ENCODE measurements at places on chromosomes 2 and 18.

DNA sequence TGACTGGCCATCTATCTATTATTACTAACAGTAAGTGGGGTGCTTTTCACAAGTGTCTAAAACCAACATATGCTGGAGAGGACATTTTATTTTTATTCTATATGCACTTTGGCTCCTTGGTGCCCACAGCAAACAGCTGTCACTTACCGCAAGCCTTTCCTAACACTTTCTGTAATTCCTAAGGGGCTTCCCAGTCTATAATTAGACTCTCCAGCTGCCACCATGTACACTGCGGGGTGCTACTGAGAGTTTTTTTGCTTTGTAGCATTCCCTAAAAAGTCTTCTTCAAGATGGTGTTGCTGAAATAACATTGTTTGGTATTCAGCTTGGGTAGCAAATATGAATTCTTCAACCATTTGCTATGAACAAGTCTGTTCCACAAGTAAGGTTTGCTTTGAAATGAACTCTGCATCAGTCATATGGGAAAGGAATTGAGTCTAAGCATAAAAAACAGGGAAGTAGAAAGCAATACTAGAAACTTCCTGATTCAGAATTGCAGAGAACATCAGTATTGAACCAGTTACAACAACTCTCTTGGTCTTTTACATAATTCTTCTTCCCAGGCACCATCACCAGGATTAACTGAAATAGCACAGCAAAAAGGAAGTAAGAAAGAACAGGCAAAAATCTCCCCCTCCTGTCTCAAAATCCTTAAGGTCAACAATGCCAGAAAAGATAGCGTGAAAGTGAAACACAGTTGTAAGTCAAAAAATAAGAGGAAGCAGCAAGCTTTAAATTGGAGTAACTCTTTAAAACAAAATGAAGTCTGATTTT, 28.6 kb downstream of the EPB41L3 start:
- peak; percentile 42 for DNase-seq

GRCh38 chr18:9862686-9863085, 23.1 kb upstream of the TXNDC2 start:
- DNase-seq, result no peak

DNA sequence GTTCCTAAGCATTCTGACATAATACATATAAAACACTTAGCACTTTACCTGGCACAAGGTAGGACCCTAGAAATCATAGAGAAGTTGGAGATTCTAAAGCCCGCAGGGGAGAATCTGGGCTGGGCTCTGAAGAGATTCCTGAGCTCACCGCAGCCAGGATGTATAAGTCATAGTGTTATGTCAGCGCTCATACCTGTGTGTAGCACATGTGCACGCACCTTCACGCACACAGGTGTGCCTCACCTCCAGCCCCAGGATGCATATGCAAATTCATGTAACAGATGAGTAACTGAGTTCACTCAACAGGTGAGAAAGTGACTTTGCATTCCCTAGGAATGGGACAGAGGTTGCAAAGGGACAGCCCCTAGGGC, 7.9 kb upstream of the SDC1 start:
- no peak for DNase-seq

DNA sequence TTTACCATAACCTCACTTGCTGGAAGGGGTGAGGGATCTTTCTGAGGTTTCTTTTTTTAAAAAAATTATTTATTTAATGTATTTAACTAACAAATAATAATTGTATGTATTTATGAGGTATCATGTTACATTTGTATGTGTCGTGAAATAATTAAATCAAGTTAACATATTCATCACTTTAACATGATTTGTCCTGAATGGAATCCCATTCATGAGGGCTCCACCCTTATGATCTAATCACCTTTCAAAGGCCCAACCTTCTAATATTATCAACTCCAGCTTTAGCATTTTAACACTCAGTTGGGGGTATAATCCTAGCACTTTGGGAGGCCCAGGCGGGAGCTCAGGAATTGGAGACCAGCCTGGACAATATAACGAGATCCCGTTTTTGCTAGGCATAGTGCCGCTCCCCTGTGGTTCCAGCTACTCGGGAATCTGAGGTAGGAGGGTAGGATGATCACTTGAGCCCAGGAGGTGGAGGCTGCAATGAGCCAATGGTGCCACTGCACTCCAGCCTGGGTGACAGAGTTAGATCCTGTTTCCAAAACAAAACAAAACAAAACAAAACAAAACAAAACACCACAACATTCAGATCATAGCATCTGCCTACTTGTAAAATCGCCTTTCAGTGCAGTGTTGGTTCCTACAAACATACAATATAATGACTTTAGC, 1.1 kb upstream of the TAF4B start:
- DNase-seq, result peak; percentile 53

GRCh38 chr2:126803434-126803775, 95.3 kb upstream of the TEX51 start:
- DNase-seq, result no peak

GRCh38 chr2:24886691-24887304, 33.2 kb downstream of the ADCY3 start:
- peak; percentile 87 for DNase-seq

DNA sequence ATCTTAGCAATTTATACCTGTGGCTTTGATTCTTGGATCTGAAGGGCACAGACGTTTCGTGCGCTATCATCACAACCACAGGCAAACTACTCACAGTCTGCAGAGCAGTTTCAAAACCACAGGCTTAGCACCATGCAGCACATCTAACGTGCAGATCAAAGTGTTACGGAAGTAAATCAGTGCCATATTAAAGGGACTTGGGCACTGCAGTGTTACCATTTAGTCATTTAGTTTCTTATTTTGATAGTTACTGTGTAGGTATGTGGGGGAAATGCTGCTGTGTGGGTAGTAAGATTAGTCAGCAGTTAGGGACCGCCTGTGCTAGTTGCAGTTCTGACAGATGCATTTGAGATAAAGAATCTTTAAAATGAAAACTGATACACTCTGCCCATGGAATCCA, 384.0 kb downstream of the NBAS start:
- peak; percentile 83 for DNase-seq
